ENCODE measurements at places on chromosomes 7 and 10.

GRCh38 chr7:75667938-75668337, 70.8 kb downstream of the HIP1 start:
- no peak for DNase-seq

- no peak for DNase-seq
Observed at GRCh38 chr10:43754569-43755260, 106.0 kb upstream of the ZNF32 start.

GRCh38 chr10:62689712-62690111, 114.8 kb upstream of the ADO start:
- no peak for DNase-seq

DNA sequence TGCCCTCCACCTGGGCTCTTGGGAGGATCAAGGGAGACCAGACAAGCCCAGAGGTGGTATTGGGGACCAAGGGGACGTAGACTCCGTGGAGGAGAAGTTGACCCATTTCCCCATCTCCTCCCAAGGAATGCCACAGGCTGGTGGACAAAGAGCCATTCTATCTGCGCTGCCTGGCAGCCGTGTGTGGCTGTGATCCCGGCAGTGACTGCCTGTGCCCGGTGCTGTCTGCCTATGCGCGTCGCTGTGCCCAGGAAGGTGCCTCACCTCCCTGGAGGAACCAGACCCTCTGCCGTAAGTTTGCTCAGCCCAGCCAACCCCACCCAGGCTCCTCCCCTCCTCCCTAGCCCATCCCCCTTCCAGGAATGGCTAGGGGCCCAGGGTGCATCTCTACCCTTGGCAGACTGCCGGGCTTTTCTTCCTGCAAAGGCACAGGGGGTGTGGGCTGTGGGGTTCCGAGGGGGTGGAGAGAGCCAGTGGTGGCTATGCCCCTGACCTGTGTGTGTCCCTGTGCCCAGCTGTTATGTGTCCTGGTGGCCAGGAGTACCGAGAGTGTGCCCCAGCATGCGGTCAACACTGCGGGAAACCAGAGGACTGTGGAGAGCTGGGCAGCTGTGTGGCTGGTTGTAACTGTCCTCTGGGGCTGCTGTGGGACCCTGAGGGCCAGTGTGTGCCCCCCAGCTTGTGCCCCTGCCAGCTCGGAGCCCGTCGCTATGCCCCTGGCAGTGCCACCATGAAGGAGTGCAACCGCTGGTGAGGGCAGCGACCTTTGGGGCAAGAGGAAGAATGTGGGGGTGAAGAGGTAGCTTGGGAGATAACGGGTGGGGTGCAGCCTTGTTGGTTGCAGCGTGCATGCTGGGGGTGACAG, 10.2 kb upstream of the ZNF467 start:
- no peak for DNase-seq

- no peak for DNase-seq
Observed at GRCh38 chr7:22861576-22861975, 38.9 kb upstream of the TOMM7 start.

- no peak for DNase-seq
Observed at GRCh38 chr7:127986581-127987521, 44.4 kb downstream of the LRRC4 start.

GRCh38 chr7:18221377-18222293, 194.0 kb upstream of the PRPS1L1 start:
- DNase-seq: no peak

- no peak for DNase-seq
Observed at GRCh38 chr7:51276967-51277366, 39.6 kb downstream of the COBL start.

DNA sequence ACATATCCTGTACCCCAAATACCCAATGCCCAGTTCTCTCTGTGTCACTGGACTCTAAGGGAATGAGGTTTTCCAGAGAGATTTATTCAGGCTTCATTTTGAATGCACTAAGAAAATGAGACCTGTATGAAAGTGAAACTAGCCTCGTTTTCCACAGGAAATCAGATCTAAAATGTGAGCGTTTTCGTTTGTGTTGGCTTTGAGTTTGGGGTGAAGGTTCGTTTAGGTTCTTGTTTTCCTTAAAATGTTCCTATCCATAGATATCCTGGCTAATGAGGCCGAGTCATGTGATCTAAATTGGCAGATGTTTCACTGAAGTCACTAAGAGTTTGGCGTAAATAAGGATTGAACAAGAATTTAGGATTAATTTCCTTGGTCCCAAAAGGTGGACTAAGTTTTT, 90.9 kb upstream of the BMPER start:
- DNase-seq: no peak

- no peak for DNase-seq
Observed at GRCh38 chr7:23184709-23185359, 3.0 kb downstream of the NUP42 start.
